Aorta (tissue), 5 donors: ENCODE measurements at places on chromosomes 12 and 14.

GRCh38 chr14:74705613-74706500, 7.0 kb downstream of the AREL1 start:
- DNase-seq: no peak

DNA sequence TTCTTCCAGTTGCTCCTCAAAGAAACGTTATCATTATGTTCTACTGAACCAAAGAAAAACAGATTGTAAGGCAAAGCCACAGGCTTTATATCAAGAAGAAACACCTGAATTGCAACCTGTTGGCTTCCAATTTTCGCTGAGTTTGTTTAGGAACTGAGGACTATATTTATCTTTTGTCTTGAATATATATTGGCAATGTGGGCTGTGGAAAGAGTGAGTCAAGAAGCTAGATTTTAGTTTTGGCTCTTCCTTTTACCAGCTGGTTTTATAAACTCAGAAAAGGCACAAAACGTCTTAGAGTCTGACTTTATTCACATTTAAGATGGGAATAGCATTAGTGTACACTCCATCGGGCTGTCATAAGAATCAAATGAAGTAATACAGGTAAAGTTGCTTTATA, 10.4 kb upstream of the PTHLH start:
- DNase-seq: no peak

DNA sequence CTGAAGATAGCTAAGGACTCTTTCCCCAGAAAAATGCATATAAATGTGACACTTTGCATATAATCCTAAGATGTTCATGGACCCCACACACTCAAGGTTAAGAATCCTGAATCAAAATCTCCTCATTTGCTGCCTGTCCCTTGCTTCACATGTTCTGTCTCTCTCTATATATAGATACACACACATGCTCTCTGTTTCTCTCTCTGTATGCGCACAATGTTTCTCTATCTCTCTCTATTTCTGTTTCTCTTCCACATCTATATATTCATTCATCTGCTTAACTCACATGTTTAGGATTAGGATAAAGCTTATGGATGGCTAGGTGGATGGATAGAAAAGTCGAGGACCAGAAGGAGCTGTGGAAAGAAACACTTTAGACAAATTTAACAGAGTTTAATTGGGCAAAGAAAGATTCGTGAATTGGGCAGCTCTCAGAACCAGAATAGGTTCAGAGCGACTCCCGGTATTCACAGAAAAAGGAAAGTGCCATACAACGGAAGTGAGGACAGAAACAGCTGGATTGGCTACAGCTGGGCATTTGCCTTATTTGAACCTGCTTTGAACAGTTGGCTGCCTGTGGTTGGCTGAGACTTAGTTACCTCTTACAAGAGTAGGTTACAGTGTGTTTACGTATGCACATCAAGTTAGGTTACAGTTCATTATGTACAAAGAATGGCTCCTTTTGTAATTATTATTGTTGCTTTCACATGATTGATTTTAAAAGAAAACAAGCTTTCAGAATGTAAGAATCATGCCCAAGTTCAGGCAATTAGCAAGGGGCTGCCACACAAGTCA, 57.6 kb downstream of the EMP1 start:
- DNase-seq: no peak

DNA sequence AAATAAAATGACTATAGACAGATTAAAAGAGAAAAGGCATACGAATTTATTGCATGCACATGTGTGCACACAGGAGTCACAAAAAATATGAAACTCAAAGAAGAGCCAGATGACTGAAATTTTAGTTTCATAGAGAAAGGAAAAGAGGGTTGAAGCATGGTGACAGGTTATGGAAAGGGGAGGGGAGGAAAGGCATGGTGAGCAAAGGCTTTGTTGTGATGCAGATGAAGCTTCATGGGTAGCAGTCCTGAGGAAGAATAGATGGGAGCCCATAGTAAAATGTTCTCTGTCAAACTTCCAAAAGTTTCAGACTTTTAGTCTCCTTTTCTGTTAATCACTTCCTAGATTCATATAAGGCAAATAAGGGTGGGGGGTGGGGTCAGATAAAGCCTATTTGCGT, 612.7 kb upstream of the ATP2B1 start:
- DNase-seq: no peak

DNA sequence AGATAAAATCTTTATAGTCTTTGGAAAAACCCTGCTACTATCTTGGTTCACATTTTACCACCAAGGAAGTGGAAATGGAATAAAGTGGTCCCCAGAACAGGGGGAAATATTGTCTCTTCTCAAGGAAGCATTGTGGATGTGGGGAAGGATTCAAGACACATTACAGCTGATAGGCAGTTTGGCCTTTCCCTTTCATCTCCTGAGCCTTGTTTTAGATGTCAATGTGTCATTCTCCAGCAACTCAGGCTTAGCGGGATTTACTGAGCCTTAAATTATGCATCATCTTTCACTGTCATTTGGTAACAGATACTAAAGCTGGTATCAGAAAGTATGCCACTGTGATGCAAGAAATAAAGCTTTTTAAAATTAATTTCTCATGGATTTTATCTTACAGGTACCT, 136.2 kb downstream of the STXBP6 start:
- no peak for DNase-seq
